ENCODE measurements at places on chromosomes 16 and 17. TPM values are rescaled to one million over a fixed set of nuclear protein-coding genes. Genes with fewer than 3 reads are reported as not detected.

Gene OSBPL7
- 14.3 TPM for total RNA-seq

Gene PPP1R27
- total RNA-seq = not detected

Gene OTOP2
- not detected for total RNA-seq

Gene CTCF
- total RNA-seq = 78.8 TPM

Gene KCNJ18
- not detected for total RNA-seq

Gene STXBP4
- total RNA-seq = 32.7 TPM

Gene RASD1
- total RNA-seq = 8.3 TPM

Gene CMTM3
- total RNA-seq = 91.6 TPM

Gene DLX3
- total RNA-seq = 1.0 TPM

Gene KRT33B
- not detected for total RNA-seq

Gene ZCCHC14
- 46.9 TPM for total RNA-seq

Gene FGF11
- 6.0 TPM for total RNA-seq

Gene GNGT2
- not detected for total RNA-seq

Measured in neural crest cell (in vitro differentiated cells).